ENCODE measurements at places on chromosomes 11 and 22.

DNA sequence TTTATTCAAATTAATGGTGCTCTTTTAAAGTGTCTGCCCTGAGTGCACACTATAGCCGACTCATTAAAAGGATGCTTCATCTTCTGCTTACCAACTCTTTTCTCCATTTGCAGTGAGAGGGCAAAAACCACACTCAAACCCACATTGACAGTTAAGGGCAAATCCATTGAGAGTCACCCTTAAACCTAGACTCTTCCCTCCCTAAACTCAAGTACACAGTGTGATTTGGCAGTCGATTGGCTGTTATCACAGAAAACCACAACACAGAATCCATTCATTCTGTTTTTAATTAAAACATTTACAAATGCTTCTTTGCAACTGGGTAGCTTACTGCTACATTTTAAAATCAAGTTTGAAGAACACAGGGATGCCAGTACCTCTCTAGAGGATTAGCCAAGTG is 120.0 kb downstream of the CADM1 start:
- no peak for DNase-seq

DNA sequence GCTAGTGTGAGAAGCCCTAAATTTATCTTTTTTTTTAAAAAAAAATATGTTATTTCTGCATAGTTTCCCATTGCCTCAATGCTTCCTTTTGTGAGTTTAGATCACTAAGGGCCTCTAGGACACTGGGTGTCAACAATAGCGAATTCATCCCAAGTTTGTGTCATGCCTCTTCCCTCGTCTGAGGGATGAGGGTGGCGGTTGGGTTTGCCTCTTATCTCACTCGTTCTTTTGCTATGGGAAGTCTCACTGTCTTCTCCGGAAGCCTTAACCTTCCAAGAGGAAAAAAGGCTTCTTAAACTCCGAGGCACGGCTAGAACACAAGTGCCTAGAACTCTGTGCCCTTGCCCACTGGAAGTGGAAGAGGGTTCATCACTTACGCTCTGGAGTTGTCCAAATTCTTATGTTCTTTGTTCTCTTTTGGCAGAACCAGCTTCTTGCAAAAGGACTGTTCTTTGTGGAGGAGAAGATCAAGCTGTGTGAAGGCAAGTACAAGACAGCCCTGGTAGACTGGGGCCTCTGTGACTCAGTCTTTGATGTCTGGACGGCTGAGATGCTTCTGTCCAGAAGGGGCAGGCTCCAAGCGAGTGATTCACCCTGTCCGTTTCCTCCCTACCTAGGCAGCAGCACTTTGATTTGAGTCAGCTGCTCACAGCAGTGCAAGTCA is 78.5 kb downstream of the TRAF6 start:
- DNase-seq = no peak

DNA sequence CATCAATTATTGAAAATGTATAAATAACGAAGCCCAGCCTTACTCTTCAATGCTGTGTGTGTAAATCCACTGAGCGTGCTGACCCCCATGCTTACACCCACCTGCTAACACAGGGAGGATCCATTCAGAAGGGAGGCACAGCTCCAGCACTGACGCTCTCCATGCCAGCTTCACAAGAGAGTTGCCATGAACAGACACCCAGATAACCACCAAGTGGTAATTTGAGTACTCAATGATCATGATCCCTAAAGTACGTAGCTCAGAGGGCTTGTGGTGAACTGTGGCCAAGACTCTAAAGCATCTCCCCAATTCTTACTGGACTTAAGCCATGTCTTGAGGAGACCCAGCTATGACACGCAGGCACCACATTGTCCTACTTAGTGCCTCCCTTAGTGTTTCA is 98.7 kb downstream of the IGLL1 start:
- DNase-seq = no peak

- DNase-seq = no peak
Measured at GRCh38 chr11:97224396-97224795, 834.6 kb downstream of the JRKL start.

All from NCI-H1105 treated with DMSO at 0.1 percent for 48 hours (cell line).